ENCODE measurements at places on chromosomes 7 and 10. TPM values are rescaled to one million over a fixed set of nuclear protein-coding genes. Genes with fewer than 3 reads are reported as not detected.
A peak's percentile ranks its signal among the peaks of the same experiment; 100 is the strongest.

- no peak for DNase-seq
These were observed 148.6 kb downstream of the SH3PXD2A start for GRCh38 chr10:103706762-103707161.

GRCh38 chr10:25206693-25207414, 32.1 kb downstream of the GPR158 start:
- DNase-seq: no peak

Gene MKI67
- total RNA-seq: 41.8 TPM

- no peak for DNase-seq
These were observed 12.0 kb upstream of the SP8 start for GRCh38 chr7:20798694-20799121.

GRCh38 chr7:859359-860030, 16.9 kb upstream of the GET4 start:
- DNase-seq: no peak

DNA sequence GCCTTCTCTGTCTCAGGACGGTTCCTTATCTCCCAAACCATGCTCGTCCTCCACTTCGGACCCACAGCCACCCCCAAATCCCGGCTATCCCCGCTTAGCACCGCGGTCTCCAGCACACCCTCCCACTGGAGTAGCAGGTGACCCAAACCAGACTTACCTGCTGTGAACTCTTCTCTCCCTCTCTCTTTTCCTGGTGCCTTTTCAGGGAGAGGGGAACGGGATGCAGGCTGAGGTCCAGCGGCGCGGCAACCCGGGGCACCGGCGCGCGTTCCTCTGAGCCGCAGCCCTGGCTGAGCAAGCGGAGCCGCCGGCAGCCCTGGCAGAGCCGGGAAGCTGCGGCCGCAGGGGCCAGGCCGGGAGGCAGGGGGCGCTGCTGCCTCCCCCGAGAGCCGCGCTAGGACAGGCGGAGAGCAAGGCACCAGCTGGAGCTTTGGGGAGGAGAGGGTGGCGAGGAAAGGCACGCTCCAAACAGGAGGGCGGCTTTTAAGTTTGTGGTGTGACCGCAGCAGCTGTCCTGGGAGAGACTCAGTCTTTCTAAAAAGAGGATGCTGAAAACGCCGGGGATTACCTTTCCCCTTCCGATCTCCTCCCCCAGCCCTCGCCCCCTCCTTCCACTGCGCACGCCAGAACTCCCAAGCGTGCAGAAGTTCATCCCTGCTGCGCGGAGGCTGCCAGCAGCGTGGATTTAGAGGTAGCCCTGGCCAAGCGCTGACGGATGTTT, at the start of gene SEMA3D:
TSS of gene SEMA3D (minus strand) at position 536 of the 721 bp plus-strand sequence. CDS start 65,165 bp downstream, outside the sequence.
- peak; percentile 50 for DNase-seq

DNA sequence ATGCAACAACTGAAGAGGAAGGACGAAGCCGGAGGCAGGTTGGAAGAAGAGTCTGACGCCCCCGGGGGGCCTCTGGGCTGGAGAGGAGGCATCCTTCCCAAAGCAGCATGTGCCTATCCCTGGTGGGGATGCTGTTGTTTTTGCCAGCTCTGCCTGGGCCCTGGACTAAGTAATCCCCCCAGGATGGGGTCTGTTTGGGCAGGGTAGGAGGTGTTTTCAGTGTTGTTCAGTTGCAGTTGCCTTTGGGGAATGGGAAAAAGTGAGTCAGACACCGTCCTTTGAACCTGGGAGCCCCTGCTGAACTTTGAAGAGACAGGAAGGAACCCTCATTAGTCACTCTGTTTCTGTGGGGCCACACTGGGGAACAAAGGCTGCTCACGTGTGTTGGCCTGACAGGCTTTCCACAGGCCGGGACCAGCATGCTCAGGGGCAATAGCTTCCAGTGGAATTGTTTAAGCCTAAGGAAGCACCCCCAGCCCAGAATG, 35.2 kb upstream of the GDF10 start:
- peak; percentile 11 for DNase-seq

DNA sequence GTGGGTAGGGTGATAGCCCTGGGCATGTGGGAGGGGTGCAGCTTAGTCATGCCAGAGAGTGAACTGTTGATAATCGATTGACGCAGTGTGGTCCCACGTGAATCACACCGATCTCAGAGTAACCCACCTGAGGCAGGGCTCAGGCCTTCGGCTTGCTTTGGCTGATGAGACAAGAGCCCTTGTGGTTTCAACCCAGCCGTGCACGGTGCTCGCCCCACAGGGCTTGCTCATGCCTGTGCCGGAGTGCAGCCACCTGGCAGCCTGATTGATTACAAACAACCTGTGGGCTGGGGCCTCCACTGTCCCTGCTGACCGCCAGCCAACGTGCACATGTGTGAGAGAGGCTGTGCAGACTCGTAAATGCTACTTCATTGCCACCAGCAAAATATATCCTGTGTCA, 144.9 kb upstream of the ADARB2 start:
- DNase-seq: no peak

Gene SPDYE17
- total RNA-seq: not detected

DNA sequence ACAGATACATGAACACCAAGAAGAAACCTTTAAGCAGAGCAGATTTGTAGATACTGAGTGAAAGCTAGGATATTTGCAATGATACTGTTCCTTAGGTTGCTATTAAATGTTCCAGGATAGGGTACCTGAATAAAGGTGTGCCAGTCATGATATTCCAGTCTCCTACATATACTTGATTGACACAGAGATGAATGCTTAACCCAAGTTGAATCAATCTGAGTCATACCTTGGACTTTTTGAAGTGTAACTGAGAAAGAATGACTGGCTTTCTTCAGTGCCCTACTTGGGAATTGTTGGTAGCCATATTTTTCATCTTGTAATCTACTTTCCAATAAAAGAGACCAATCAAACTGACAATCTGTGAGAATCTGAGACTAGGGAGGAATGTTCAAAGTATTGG, 805.7 kb upstream of the GHITM start:
- no peak for DNase-seq

DNA sequence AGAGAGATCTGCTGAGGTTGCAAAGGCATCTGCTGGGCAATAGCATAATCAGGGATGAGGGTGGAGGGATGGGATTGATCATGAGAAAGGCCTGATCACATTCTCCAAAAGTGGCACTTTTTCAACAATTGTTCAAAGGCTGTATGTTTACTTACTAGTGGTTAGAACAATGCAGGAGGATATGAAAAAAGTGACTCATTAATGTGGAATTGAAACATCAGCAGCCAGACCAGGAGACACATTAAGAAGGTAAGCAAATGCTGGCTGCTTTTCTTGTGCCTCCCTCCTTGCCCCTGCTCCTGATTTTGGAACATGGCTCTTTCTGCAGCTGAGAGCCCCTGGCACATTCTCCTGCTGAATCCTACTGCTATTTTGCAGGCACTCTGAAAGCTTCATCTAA, 63.5 kb downstream of the FAM204A start:
- no peak for DNase-seq

DNA sequence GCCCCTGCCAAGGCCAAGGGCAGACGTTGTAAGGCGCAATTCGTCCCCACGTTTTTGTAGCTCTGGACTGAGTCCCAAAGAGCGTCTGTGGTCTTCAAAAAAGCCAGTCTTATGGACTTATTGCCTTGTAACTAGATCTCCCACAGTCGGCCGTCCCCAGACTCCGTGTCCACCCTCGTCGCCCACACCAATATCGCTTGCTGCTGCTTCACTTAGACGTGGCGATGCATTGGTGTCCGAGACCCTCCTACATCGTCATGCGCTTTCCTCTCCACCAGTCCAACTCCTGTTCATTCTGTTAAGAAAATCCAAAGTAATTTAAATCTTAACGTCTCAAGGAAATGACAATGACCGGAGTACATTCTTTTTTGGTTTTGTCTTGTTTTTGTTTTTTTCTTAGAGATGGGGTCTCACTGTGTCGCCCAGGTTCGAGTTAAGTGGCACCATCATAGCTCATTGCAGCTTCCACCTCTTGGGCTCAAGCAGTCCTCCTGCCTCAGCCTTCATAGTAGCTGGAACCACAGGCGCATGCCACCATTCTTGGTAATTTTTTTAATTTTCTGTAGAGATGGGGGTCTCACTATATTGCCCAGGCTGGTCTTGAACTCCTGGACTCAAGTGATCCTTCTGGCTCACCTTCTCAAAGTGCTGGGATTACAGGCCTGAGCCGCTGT, 851 bp downstream of the KIFBP start:
- DNase-seq: peak; percentile 18

Gene ATOH7
- total RNA-seq: not detected

DNA sequence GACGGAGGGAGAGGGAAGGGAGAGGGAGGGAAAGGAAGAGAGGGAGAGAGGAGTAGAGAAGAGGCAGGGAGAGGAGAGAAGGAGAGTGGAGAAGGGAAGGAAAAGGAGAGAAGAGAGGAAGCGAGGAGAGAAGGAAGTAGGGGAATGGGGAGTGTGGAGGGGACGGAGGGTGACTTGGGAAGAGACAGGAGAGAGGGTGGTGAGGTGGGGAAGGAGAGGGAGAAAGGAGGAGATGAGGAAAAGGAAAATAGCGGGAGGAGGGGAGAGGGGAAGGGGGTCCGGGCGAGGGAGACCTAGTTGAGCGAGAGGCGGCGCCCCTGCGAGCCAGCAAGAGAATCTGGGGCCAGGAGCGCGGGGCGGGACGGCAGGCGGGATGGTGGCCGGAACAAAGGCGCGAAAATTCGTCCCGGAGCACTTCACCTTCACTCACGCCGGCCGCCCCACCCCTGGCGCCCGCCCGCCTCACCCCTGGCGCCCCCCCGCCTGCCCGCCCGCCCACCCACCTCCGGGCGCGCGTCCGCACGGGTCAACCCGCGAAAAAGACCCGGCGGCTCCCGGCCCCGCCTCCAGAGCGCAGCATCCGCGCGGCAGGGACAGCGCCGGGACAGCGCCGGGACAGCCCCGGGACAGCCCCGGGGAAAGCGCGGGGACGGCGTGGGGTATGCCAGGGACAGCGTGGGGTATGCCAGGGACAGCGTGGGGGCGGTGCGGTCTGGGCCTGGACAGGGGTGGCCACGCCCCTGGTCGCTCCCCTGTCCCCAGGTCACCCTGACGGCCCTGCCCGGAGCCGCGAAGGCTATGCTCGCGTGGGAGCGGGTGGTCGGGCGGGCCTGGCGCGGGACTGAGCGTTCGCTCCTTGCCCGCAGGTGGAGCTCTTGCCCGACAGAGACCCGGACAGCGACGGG, 4.2 kb downstream of the VSTM2A start:
- no peak for DNase-seq

Gene RSBN1L
- 19.8 TPM for total RNA-seq

- DNase-seq: no peak
These were observed 678 bp upstream of the EIF4H start for GRCh38 chr7:74173491-74173865.

DNA sequence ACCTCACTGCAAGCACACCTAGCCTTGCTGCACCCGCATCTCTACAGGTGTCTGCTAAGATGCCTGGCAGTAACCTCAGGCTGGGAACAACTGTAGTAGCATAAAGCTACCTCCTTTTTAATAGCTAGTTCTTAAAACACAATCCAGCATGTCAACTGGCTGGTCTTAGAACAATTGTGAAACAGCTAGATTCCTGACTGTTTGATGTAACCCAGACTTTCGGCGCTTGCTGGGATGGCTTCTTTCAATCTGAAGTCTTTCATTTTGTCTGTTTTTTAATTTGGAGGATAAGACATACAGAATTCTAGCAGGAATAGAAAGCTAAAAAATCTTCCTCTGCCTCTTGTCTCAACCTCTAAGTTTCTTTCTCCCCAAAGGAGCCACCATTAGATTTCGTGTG, 59.8 kb downstream of the GSDME start:
- DNase-seq: no peak
